ENCODE measurements at places on chromosomes 2 and 18. TPM values are rescaled to one million over a fixed set of nuclear protein-coding genes. Genes with fewer than 3 reads are reported as not detected.

UGT1A10 gene
- total RNA-seq, result not detected

DNA sequence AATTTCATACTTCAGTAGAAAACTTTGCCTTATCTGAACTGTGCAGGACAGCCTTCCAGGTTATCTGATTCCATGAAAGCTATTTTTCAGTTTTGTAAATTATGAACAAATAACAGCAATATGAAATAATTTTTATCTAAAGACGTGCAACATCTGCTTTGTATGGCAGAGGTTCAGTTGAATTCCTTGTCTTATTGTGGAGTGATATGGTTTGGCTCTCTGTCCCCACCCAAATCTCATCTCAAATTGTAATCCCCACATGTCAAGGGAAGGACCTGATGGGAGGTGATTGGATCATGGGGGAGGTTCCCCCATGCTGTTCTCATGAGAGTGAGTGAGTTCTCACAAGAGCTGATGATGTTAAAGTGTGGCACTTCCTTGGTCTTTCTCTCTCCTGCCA, 18.1 kb upstream of the RPIA start:
- H3K4me1 ChIP-seq, result no peaks in the 10 kb centered on the region
- peaks cover 24% of the 10 kb centered on the region for H3K27me3 ChIP-seq
- H3K4me3 ChIP-seq, result no peak overlapping the region
- no peak for DNase-seq

ALKAL2 gene
- total RNA-seq, result 0.63 TPM

DNA sequence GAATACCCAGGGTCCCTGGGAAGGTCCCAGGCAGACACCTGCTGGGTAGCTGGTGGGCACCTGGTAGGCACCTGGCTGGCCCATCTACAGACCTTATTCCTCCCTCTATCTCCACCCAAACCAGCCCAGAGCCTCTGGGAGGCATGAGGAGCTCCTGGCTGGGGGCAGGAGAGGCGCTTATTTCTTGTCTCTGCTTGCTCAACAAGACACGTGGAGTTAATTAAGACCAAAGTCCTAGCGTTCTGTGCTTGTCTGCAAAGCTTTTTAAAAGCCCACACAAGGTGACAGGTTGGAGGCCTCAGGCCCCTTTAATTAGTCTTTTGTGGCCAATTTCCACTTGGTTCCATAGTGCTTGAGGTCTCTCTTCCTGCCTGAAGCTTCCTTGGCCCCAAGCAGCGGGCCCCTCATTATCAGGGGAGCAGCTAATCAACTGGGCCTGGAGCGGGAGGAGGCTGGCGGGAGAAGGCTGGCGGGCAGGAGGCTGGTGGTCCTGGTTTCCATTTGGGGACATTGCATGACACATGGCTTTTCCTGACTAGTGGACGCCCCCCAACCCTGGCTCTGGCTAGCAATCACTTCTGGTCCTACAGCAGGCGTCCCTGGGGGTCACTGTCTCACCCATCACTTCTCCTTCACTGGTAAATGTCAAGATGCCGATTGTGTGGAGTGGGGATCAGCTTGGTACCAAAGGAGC, 65.4 kb upstream of the HDAC4 start:
- no peak for DNase-seq
- peaks cover 5% of the 10 kb centered on the region for H3K4me1 ChIP-seq
- H3K36me3 ChIP-seq, result no peaks in the 10 kb centered on the region
- no peak overlapping the region for H3K27ac ChIP-seq
- peaks cover 2% of the 10 kb centered on the region for H3K27me3 ChIP-seq
- H3K4me3 ChIP-seq, result no peak overlapping the region

TRABD2A gene
- 0.84 TPM for total RNA-seq

NGEF gene
- total RNA-seq, result 0.96 TPM

DNA sequence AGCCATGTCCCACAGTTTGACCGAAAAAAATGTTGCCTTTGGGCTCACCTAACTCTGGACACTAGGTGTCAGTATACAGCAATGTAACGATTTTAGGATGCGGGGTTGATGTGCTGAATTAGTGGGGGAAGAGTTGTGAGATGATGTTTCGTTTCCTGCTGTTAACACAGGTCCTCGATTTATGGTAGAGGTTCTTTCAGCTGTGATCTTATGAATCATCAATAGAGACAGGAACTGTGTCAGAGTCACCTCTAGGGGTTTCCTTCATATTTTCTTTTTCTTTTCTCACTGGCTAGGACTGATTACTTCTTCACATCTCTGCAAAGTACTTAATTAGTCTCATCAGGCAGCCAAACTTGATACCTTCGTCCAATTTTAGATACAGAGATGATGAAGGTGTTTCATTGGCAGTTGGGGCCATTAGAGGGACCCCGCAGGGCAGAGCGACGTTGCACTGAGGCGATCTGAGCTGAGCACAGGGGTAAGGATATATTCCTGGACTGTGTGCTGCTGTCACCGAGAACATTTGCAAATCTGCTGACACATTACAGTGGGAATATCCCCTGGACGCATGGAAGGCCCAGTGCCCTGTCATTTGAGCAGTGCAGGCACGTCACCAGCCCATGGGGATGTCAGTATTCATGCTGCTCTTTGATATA, 10.2 kb upstream of the MMADHC start:
- H3K4me1 ChIP-seq, result peaks cover 22% of the 10 kb centered on the region
- H3K4me3 ChIP-seq, result no peak overlapping the region
- H3K27ac ChIP-seq, result peak overlapping the region; percentile 15
- no peaks in the 10 kb centered on the region for H3K27me3 ChIP-seq

DNA sequence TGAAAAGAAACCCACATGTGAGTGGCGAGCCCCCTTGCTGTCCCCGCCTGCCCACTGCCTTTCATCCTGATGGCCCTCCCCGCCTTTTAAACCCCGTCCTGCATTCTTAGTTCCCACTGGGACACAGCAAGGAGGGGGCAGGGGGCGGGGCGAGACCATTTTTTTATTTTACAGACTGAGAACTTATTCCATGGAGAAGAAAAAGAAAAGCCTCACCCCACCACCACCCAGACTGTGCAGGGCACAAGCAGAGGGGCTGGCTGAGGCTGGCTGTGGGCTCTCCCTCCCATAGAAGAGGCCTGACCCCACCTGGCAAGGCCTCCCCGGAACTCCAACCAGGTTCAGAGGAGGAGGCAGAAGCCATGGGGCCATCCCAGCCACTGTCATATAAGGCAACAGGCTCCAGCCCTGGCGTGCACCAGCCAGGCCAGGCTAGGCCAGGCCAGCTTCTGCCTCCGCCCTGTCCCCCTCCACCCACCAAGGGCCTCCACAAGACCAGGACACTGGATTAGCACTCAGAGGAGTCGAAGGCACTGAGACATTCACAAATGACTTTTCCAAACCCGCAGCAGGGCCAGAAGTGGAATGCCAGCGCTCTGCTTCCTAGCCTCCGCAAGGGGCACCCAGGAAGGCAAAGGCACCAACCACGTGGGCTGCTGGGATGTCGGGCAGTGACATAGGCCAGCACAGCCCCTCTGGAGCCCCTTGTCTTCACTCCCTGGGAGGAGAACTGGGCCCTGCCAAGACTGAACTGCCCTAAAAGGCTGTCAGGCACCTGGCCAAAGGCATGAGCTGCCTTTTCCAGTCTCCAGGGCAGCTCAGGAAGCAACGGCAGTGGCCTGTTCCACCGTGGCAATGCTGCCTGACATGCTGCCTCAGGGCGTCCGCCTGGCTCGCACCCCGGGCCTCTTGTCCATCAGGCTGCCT, 37.5 kb upstream of the SEMA4C start:
- no peak overlapping the region for H3K4me3 ChIP-seq
- H3K4me1 ChIP-seq, result peaks cover 51% of the 10 kb centered on the region
- H3K27me3 ChIP-seq, result no peaks in the 10 kb centered on the region

LIPG gene
- 32.4 TPM for total RNA-seq
